Stimulated activated CD8-positive, alpha-beta memory T cell treated with anti-CD3 and anti-CD28 coated beads, Interleukin-4, amount 100 ng/mL, for 24 hours (primary cell): ENCODE measurements at places on chromosomes 1 and 21.
A peak's percentile ranks its signal among the peaks of the same experiment; 100 is the strongest.

GRCh38 chr1:3914911-3915310, 14.8 kb upstream of the C1orf174 start:
- no peak for DNase-seq

DNA sequence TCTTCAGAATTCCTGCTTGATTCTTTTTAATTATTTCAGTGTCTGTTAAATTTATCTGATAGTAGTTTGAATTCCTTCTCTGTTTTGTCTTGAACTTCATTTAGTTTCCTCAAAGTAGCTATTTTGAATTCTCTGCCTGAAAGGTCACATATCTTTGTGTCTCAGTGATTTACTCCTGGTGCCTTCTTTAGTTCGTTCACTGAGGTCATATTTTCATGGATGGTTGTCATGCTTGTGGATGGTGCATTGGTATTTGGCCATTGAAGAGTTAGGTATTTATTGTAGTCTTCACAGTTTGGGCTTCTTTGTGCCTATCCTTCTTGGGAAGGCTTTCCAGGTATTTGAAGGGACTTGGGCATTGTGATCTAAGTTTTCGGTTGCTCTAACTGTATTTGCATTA, 267.9 kb downstream of the HHAT start:
- DNase-seq: no peak

DNA sequence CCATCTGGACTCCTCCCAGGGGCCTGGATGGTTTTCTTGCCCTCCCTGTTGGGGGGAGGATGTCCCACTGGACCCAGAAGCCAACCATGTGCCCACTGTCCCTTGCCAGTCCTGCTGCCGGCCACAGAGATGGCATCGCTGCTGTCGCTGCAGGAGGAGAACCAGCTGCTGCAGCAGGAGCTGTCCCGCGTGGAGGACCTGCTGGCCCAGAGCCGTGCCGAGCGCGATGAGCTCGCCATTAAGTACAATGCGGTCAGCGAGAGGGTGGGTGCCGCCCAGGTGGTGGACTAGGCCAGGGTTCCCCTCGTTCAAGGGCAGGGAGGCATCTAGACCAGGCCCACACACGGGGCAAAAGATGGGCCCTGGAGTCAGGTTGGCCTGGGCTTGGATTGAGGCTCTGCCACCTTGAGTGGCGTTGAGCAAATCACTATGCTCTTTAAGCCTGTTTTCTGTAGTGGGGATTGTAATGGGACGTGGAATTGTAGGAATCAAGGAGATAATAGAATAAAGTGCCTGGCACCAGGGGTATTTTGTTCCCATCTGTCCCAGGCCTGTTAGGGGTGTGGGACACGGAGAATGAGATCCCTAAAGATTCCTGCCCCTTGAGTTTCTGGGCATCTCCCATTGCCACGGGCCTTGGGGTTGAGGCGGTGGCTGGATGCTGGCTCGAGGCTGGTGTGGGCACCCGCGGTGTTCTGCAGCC, 2.6 kb downstream of the CROCC start:
- DNase-seq: no peak

DNA sequence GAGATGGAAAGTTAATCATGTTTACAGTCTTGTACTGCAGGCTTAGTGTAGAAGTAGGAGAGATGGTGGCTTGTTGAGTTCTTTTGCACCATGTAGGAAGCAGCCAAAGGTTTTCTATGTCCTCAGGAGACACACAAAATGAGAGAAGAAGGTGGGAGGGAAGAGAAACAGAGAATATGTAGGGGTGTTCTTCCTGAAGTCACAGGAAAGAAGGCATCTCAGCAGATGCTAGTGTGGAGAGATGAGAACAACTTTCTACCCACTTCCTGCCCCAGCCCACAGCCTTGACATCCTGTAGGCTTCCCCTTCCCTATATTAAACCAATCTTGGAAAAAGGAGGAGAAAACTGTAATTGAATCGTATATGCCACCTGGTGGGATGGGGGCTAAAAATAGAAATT, 217.0 kb downstream of the S1PR1 start:
- DNase-seq: no peak

DNA sequence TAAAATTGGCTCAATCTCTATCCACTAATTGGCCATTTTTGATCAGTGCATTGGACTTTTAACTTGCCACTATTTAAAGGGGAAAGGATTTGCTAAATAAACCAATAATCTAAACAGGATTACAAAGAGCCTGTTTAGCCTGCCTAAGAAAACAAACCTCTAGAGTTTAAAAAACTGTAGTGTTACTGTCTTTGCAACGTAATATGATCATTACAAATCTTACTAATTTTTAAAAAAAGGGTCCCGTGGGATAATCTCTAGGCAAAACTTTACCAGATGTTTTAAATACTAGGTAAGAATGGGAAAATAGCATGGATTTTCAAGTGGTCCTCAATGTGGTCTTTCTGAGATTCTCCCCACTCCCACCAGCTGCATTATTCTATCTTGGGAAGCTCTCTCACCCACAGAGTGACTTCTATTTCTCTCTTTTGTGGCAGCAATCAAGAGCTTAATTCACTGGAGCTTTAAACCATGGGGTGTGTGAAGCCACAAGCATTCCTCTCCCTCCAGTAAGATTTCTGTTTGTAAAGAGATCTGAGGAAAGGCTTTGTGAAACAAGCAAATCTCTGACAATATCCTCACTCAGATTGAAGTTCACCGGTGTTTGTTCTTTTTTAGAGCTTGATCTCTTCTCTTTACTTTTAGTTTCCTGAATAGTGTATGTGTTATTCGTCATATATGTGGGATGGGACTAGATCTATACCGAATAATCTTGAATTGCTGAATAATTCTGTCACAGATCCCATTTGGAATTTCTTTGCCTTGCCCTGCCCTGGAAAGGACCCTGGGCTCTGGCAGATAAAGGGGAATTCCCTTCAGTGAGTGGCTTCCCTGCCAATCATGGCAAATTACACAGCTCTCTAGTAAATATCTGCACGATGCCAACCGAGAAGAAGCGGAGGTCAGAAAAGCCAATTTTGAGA, 132.2 kb downstream of the TLR5 start:
- DNase-seq: no peak

GRCh38 chr1:7187112-7187493, 401.8 kb downstream of the CAMTA1 start:
- no peak for DNase-seq

DNA sequence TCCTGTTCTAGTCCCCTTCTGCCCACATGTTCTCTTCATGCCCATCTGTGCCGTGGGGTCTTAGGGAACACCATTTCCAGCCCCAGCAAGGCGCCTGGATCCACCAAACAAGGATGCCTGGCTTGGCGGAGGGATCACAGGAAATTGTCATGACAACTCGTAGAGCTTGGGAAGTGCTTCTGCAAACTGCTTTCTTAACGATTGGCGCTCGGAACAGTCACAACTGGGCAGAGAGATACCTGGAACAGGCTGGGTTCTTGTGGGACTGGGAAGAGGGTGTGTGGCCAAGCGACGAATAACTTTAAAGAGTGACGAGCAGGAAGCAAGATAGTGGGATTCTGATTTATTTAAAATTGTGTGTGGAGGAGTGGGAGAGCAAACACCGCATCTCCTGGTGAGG, 329.8 kb downstream of the RPS6KC1 start:
- no peak for DNase-seq

DNA sequence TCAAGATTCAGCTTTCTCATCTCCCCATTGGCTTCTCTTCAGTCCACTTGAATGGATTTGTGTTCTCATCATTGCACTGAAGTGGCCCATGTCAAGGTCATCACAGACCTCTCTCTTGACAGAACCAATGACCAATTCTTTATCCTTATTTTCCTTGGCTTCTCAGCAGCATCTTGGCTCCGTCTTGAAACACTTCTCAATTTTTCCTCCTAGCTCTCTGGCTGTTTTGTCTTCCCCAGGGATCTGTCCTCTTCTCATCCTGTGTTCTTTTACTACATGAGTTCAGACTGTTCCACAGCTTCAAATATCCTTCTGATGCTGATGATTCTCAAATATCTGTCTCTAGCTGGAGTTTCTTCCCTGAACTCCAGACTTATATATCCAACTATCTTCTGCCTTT, 78.6 kb downstream of the COLGALT2 start:
- DNase-seq: no peak

DNA sequence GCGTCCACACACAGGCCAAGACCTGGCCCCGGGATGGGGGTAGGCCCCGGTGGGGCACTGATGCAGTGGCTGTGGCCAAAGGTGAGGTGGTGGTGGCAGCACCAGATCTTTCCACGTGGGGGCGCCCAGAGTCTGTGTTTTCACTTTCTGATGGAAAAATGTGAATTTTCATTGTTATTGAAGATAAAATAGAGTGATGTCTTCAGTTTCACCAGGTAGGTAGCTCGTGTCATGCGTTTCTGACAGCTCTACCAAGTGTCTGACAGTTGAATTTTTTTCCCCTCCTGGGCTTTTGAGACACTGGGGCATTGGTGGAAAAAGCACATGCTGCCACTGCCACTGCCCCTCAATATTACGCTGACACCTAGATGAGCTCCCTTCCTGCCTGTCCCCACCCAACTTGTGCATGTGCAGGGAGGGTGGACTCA, 40.0 kb upstream of the MAGOH start:
- peak; percentile 45 for DNase-seq

GRCh38 chr1:4268262-4268888, 368.3 kb upstream of the C1orf174 start:
- DNase-seq: no peak

- no peak for DNase-seq
Observed at GRCh38 chr1:67217417-67217816, 51.2 kb downstream of the IL23R start.

- DNase-seq: no peak
Observed at GRCh38 chr1:232472485-232473041, 157.4 kb downstream of the SIPA1L2 start.

GRCh38 chr1:21926814-21927532, 10.1 kb downstream of the HSPG2 start:
- DNase-seq: no peak

DNA sequence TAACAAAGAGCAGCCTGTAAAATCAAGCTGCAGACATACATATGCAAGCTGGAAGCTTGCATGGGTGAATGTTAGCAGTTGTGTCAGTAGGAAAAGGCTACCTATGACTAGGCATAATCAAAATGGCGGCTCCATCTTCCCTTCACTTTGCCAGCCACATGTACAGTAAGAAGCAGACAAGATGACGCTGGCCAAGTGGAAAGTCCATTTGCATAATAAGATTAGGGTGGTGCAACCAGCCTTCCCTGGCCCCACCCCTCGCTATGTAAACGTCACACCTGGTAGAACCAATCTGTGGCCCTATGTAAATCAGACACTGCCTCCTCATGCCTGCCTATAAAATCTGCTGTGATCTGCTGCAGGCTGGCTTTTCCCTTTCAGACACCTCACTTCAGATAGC, 171.9 kb upstream of the USP25 start:
- no peak for DNase-seq

DNA sequence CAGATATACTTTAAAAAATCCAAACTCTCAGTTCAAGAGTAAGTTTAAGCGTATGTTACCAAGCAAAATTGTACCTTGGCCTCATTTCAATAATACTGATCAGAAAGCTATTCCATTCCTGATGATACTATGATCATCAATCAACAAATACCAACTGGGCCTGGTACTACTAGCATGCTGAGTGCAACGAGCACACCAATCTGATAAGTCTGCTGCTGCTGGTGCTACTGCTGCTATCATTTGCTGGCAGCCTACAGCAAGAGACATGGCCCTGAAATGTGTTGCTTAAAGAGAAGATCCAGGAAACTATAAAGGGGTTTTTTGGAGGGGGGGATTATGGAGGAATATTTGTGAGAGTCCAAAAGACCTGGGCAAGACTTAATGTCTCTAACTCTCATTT, 39.7 kb downstream of the NME7 start:
- no peak for DNase-seq

DNA sequence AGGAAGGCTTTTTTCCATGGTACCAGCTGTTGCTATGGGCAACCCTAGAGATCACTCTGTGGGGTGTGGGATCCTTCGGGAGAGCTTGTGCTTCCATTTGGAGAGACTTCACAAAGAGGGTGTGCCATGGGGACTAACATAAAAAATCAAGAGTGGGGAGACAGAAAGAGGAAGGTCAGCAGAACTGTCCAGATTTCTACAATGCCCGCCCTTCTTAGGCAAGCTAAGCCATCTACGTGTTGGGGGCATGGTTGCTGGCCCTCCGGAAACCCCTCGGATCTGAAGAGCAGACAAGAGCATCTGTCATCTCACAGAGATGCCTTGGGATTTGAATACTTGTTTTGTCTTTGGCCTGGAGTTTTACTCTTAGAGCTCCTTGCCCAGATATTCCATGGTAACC, 83.9 kb upstream of the ZNF648 start:
- DNase-seq: no peak

DNA sequence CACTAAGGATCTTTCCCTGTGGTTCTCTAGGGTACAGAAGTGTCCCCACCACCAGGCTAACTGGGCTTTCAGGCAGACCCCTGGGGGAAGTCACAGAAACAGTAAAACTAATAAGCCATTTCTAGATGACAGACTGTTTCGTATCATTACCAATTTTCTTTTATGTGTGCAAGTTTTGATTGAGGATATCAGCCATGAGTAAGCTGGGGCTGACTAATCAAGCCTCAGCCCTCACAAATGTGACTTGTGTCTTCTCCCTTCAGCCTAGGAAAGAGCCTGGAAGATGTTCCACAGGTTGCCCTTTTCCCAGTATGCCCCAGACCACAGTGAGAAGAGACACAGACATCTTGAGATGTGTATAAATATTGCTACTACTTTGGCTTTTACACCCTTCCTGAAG, 10.5 kb downstream of the PTGFRN start:
- DNase-seq: no peak

- DNase-seq: no peak
Observed at GRCh38 chr1:182394055-182394775, 2.6 kb upstream of the GLUL start.

DNA sequence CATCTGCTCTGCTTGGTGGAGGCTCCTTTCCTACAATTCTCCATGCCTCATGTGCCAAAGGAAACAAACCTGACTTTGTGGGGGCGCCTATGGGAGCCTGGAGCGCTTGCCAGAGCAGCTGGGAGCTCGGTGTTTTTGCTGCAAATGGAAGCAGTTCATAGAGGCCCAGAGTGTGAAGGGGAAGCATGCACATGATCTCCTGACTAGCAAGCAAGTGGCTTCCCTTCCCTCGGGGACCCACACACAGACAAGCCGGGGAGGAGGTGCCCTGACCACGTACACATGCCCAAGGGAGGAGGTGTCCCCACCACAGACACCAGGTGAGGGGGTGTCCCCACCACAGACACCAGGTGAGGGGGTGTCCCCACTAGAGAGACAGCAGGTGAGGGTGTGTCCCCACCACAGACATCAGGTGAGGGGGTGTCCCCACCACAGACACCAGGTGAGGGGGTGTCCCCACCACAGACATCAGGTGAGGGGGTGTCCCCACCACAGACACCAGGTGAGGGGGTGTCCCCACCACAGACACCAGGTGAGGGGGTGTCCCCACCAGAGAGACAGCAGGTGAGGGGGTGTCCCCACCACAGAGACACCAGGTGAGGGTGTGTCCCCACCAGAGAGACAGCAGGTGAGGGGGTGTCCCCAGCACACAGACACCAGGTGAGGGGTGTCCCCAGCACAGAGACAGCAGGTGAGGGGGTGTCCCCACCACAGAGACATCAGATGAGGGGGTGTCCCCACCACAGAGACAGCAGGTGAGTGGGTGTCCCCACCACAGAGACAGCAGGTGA, 106.8 kb downstream of the CRYAA start:
- no peak for DNase-seq
